ENCODE measurements at places on chromosomes 4 and X.
A peak's percentile ranks its signal among the peaks of the same experiment; 100 is the strongest.

DNA sequence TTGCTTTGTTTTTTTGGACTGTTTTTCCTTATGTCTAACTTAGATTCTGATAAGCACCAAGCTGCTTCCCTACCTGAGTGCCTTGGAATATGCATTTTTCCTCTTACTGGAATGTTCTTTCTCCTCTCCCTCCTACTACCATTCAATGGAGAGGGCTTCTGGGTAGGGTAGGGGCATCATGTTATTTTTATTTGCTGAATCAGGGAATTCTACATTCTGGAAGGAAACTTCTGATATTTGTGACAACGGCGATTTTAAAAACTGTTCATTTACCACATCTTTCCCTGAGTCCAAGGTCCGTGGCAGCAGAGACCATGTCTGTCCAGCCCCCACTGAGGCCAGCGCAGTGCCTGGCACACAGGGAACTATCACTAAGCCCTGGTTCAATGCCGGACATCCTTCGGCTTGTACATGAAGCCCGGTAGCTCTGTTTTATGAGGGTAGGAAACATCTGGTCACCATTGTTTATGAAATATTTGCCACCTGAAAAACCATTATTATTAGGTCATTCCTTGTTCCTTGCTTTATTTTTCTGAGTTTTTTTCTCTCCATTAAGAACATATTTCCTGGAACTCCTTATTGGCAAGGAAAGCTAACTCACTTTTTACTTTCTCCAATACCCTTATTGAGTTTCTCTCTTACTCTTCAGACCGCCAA, 57.0 kb downstream of the PALLD start:
- DNase-seq: no peak

GRCh38 chr4:175970724-175971123, 94.9 kb upstream of the WDR17 start:
- no peak for DNase-seq

GRCh38 chrX:41960142-41960541, 36.8 kb upstream of the CASK start:
- no peak for DNase-seq

DNA sequence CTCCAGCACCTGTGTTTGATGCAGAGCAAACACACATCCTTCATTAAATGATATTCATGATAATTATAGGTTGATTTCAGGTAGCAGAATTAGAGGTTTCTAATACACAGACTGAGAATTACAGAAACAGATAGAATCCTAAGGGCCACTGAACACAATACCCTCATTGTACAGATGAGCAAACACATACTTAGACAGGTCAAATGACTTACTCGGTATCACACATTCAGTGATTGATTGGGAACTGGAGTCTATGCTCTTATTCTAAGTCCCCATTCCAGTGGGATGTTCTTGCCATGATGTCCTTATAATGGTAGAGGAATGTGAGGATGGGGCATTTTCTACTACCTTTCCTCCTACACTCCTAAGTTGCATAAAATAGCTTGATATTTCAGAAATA, 70.8 kb downstream of the DCAF8L1 start:
- DNase-seq: no peak

- no peak for DNase-seq
These were observed 35.3 kb upstream of the ACSL1 start for GRCh38 chr4:184861047-184861446.

- no peak for DNase-seq
These were observed 52.4 kb downstream of the SCFD2 start for GRCh38 chr4:53313510-53313909.

GRCh38 chr4:123706973-123707372, 310.4 kb downstream of the SPRY1 start:
- DNase-seq: no peak

- DNase-seq: no peak
These were observed 92.7 kb downstream of the STIM2 start for GRCh38 chr4:26953366-26953765.

GRCh38 chr4:65344278-65344825, 325.9 kb downstream of the EPHA5 start:
- no peak for DNase-seq

- no peak for DNase-seq
These were observed 46.9 kb upstream of the F8A3 start for GRCh38 chrX:155505296-155505695.

DNA sequence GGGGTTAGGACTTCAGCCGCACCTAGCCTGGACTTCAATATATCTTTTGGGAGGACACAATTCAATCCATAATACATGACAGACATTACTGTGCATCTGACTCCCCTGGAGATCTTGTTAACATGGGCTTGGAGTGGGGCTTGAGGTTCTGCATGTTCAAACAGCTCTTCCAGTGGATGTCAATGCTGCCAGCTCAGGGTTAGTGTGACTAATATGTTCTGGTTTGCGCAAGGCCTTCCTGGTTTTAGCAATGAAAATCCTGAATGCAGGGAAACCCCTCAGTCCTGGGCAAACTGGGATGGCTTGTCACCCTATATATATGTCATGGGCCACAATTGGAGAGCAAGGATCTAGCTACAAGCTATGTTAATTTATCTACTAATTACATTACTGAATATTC, 2.7 kb upstream of the TSPAN7 start:
- no peak for DNase-seq

DNA sequence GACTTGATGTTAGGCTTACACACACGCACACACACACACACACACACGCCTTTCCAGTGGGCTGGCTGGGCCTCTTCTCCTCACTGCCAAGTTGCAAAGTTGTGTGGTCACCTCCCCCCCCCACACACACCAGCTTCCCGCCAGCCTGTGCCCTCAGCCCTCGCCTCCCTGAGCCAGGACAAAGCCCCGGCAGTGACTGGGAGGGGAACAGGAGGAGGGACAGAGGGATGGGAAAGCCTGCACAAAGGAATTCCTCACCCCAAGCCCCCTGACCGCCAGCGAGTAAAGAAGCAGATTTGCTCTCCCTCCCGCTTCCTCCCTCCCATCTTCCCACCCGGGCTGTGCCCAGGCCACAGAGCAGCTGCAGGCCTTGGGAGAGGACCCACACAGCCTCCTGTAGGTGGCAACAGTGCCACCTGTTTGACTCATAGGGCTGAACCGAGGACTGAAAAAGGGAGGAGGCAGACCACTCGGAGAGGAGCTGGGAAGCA, at the start of gene GDPD2:
GDPD2 (plus strand) TSS at position 464 of the 491 bp plus-strand sequence. CDS start 1,671 bp downstream, outside the sequence.
- peak; percentile 24 for DNase-seq

DNA sequence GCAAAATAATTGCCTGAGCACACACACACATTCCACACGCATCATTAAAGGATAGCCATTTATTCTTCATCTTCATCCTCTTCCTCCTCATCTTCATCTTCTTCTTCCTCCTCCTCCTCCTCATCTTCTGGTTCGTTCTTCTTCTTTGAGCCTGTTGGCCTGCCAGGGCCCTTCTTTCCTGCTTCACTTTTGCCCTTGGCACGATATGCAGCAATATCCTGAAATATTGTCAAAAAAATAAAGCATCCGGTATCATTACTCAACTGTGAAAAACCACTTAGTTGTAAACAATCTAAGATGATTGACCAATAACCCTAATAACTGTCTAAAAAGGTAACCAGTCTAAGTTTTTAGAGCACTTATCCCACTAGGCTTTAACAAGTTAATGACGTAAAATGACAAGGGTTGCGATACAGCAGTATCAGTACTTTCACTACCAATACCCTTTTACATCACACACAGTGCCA, 2.1 kb downstream of the HMGB2 start:
- DNase-seq: no peak

- DNase-seq: no peak
These were observed 233.3 kb upstream of the EDNRA start for GRCh38 chr4:147247579-147247978.

DNA sequence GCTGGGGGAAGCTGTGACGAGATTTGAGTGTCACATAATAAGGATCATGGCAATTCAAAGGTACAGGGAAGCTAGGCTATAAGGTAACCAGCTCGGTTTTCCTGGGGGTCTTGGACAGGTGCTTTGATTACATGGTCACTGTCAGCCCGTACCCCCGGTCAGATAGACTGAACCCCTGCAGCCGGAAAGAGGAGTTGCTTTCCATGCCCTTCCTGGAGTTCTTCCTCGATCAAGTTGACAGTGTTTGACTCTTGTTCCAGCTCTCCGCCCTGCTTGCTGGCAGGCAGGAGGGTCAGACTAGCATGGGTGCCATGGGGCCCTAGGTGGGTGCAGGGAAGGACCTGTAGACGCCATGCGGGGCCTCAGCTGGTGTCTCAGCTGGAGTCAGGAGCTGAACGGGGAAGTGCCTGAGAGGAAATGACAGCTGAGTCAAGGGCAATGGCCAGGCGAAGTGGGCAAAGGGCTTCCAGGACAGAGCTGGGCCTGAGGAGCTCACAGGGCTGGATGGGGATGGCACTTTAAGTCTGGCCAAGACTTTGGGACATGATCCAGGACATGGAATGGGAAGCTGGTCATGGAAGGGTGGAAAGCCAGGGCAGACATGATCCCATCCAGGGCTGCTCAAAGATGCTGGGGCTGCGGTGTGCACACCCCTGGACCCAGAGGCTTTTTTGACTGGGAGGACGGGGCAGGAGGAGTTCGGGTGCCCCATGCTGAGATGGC, 1.6 kb downstream of the TMEM187 start:
- no peak for DNase-seq

DNA sequence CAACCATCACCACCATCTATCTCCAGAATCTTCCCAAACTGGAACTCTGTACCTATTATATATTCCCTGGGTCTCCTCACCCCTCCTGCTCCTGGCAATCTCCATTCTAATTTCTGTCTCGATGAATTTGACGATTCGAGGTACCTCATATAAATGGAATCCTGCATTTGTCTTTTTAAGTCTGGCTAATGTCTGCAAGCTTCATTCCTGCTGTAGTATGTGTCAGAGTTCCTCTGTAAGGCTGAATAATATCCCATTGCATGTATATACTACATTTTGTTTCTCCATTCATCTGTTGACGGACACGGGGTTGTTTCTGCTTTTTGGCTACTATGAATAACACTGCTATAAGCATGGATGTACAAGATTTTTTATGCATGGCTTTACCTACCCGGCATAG, 19.5 kb downstream of the PRKG2 start:
- DNase-seq: no peak

- DNase-seq: no peak
These were observed 16.6 kb downstream of the SAT1 start for GRCh38 chrX:23799469-23800065.

DNA sequence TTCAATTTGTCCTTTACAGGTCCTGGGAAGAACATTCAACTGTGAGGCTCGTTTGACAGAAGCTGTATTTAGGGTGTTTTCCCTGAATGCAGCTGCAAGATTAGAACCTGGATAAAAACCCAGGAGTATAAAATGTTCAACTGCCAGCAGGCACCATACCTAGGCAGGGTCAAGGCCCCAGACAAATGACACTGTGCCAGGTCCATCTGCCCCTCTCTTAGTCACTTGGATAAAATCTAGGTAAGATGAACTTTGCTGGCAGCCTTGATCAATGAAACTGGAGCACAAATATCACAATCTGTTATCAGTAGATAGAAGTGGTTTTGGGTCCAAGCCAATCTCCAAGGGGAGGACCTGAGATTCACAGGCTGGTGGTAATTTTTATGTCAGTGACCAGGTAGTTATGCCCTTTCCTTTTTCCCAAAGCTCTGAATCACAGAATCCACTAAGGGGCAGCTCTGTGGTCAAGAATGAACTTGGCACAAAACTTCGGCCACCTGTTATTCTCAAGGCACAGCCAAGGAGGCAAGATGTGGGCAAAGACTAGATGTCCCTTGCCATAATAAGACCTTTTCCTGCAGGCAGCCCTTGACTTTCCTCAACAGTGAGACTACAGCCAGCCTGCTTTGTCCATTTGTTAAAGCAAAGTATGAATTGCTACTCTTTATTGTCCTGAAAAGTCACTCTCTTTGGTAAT, 501.0 kb downstream of the PPARGC1A start:
- DNase-seq: no peak

DNA sequence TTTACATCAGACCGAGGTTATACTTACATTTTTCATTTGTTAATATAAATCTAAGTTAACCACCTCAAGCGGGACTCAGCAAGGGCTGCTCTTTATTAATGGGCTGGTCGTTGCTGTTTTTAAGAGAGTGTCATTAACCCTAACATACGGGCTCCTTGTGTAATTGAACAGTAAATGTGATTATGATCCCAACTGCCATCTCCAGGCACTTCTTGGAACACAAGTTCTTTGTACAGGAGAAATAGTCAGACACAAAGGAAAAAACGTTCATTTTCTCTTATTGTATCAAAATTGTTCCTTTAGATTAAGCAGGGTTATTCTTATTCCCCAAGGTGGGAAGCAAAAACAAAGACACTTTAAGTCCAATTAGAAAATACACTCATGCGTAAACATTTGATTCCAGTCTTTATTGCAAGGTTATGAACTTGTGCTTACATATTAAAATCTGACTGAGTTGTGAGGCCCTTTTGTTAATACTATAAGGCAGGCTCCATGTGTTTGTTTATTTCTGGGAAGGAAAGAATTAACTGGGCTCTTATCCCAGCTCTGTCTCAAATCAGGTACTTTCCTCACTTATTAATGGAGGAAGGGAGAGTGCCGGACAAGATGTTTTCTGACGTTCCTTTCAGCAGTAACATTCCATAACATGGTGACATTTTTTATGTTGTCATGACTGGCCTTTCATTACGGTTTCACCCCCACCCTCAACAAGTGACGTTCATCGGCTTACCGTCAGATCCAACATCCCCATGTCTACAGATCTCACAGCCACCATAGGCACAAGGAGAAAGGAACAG, 95.9 kb downstream of the RASL11B start:
- DNase-seq: no peak

GRCh38 chr4:152896811-152897210, 39.3 kb upstream of the FHDC1 start:
- peak; percentile 23 for DNase-seq

DNA sequence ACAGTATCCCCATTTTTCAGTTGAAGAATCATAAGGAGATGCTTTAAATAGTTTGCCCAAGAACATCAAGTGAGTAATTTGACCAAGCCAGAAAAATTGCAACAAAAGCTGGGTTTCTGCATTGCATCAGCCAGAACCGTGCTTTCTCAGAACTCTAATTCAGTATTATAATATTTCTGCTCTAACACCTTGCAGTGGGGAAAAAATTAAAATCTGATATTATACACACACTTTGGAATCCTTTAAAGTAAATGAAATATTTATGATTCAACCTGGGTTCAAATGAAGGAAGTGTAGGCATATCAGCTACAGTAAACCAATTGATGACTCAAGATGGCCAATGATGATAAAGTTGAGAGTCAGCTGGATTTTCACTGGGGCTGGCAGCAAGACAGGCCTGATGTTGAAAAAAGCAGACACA, 387.6 kb upstream of the ZFP42 start:
- no peak for DNase-seq

DNA sequence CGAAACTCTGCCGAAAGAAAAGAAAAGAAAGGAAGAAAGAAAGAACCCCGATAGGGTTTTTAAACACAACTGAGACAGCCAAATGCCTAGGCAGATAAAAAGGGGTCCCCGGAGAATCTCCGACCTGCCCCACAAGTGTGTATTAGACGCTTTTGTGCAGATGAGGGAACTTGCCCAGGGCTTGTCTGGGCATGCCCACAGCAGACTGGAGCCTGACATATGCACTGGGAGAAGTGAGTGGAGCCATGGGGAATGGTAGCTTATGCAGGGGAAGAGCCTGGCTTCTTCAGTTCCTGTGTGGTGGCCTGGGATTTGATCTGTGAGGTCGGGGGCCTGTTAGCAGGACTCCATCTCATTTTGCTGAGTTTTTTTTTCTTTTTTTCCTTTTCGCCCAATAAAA, 199.0 kb downstream of the GPC3 start:
- DNase-seq: no peak
